Kidney tubule cell (primary cell): ENCODE measurements at places on chromosomes 11 and 22.

GRCh38 chr11:65882120-65883057, 2.8 kb downstream of the CTSW start:
- no peak for DNase-seq

DNA sequence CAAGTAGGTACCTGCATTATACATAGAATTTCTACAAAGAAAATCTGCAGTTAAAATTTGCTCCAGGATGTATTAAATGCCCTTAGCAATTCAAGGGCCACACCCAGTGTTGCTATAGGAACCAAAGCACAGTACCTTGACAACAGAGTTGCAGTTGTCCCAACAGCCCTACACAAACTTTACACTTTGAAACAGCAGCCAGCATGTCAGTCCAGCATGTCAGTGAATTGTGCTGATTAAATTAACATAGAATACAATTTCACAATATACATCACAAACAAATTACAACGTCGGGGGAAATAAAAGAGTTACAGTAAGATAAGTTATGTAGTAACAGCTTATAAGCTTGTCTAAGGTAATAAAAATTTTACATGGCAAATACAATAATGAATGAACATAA, 389.2 kb downstream of the SOX6 start:
- peak; percentile 35 for DNase-seq

GRCh38 chr11:117193130-117194020, 5.8 kb upstream of the TAGLN start:
- DNase-seq: no peak

GRCh38 chr22:44878483-44879300, 126.3 kb downstream of the ARHGAP8 start:
- no peak for DNase-seq

DNA sequence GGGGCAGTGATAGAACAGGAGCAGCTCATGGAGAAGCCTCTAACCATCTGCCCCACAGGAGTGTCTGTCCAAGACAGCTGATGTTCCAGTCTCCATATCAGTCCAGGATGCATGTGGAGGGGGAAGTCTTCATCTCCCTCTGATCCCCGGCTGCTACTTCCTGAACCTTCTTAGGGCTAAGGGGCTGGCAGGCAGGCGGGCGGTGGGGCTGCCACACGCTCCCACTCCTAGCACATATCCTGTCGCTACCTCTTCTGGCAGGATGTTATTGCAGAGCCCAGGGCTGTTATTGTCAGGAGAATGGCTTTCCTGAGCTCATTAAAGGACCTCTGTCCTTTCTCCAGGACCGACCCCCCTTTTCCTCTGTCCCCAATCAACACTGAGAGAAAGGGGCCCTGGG, 25.4 kb downstream of the LRRC55 start:
- no peak for DNase-seq
